ENCODE measurements at places on chromosomes 11 and 22.

DNA sequence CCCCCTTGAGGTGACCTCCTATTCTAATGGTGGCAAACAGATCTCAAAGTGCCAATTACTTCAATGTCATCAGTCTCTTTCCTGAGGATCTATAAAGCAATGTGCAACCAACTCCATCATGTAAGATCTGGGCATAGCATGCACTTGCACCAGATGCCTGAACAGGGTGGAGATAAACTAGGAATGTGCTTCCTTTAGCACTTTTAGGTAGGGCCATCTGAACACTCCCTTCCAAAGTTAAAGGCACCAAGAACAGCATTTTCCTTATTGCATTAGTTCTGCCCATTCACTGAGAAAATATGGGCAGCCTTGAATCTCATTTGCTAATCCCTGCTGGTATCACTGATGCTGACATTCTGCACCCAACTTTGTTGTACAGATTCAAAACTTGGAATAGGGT, 112.0 kb downstream of the SGSM3 start:
- DNase-seq, result no peak

- DNase-seq, result no peak
Observed at GRCh38 chr11:22512457-22512856, 113.2 kb downstream of the FANCF start.

- DNase-seq, result no peak
Observed at GRCh38 chr11:126747315-126747714, 253.3 kb downstream of the KIRREL3 start.

DNA sequence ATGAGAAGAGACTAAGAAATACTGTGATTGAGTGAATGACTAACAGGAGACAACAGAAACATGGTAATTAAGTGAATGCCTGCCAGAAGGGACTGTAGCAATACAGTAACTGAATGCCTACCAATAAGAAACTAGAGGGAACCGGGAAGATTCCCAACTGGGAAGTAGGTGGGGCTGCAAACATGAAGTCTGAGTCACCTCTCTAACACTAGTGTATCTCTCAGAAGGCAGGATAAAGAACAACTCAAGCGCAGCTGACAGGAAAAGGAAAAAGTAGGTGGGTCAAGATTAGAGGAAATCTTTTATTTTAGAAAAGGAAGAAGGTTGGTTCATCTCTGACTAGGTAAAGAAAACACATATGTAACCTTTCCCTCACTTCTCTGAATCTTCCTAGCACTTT, 14.0 kb downstream of the C11orf42 start:
- DNase-seq, result peak; percentile 93

- DNase-seq, result no peak
Observed at GRCh38 chr11:917426-917825, 6.8 kb upstream of the CHID1 start.

GRCh38 chr22:50292643-50293440, 14.6 kb downstream of the PLXNB2 start:
- no peak for DNase-seq

DNA sequence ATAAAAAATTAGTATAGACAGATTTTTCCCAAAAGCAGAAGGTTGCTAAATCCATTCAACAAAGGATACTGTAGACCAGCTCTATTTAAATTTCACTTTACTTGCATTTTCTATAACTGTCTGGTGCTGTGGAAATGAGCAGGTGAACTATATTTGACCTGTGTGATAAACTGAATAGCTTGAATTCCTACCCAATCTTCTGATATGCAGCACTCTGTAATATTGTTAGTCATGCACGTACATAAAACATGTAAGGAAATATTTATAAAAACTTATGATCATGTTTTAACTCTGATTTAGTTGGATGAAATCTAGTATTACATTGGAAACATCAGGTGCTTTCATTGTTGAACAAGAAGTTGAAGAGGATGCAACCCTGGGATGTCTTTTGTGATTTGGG, 213.6 kb downstream of the DBX1 start:
- DNase-seq, result peak; percentile 63

DNA sequence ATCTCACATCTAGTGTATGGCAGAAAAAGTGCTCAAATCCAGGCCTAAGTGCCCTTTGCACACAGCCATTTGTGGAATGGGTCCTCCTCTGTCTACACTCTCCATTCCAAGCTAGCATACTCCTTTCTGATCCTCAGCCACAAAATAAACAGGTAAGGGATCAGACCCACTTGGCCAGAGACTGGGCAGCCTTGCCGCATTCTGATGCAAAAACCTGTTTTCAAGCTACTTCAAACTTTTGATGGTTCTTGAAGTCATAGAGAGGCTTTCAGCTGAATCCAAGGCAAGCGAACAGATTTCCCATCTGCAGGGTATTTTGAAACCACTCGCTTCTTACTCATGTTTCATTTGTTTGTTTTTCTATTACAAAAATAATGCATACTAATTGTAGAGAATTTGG, 136.6 kb upstream of the NAV2 start:
- no peak for DNase-seq

GRCh38 chr11:2276280-2277007, 6.1 kb upstream of the ASCL2 start:
- no peak for DNase-seq

- DNase-seq, result peak; percentile 34
Observed at GRCh38 chr11:122375687-122376399, 259.8 kb upstream of the BLID start.

- no peak for DNase-seq
Observed at GRCh38 chr11:27263046-27263445, 100.0 kb downstream of the CCDC34 start.

- DNase-seq, result peak; percentile 6
Observed at GRCh38 chr11:130441719-130442118, 6.7 kb upstream of the ADAMTS15 start.
